ENCODE measurements at places on chromosomes 1 and 21.
A peak's percentile ranks its signal among the peaks of the same experiment; 100 is the strongest.

DNA sequence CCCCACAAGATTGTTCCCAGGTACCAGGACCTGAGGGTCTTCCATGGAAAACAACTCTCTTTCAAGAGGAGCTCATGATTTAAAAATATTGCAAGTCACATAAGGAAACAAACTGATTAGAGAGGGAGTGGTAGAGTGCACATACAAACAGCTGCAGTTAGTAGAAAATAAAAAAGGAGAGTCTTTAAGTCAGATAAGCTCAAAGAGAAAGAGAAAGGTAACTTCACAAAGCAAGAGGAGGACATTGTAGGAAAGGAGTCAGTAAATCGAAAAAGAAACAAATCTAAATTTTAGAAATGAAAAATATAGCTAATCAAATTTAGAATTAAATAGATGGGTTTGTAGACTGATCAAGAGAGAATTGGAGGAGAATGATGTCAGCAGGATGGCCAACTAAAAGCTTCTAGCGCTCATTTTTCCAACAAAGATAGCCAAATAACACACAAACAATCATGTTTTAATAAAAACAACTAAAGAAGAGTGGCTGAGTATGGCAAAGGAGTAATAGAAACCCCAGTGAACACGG lies 86.1 kb upstream of the CD53 start:
- DNase-seq: no peak

DNA sequence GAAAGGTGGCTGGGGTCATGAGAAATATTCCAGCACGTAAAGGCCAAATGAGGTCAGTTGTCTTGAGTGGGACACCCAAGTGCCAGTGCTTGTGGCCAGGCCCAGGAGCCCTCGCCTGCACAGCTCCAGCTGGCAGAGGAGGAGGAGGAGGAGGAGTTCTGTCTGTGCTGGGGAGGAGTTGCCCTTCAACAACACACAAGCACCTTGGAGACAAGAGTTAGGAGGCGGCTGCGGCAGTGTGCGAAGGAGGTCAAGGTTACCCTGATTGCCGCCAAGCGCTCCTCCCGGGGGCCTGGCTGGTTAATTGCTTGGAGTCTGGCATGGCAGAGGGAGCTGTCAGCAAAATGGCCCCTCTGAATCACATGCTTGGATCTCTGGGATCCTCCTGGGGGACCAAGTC lies 45.1 kb downstream of the GRIK3 start:
- DNase-seq: no peak

DNA sequence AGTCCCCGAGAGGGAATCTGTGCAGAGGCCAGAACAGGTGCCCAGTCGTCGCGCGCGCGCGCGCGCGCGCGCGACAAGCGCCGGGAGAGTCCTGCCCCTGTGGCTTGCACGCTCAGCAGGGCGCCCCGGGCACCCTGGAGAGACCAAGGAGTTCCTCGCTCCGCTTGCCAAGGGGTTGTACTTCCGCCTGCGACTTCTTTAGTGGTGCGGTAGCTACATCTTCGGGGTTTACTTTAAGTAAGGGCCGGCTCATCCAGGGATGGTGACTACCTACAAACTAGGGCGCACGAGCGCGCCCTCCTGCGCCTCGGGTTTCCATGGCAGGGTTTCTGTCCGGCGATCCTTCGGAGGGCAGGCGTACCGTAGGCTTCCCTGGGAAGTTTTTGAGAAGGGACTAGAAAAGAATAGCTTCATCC lies 1.4 kb downstream of the LHX4 start:
- peak; percentile 16 for DNase-seq

DNA sequence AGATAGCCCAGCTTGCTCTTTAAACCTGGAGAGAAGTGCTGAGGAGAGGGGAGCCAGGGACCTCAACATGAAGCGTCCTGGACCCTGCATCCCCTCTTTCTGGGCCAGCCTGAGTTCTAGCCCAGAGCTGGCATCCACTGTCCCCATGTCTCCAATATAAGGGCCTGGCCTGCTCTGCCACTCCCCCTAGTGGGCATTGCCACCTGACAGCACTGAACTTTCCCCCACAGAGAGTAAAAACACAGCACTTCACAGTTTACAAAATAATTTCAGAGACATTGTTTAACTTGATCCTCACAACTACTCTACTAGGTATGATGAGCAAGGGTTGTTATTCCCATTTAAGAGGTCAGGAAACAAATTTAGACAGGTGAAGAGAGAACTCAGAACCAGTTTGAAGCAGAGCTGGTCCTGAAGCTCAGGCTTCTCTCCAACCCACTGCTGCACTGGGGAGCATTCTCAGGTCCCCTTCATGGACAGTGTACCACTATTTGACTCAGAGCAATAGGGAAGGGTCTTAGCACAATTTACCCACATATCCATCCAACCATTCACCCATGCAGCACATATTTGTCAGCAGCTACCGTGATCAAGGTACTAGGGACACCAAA lies 151.2 kb downstream of the DMRTA2 start:
- peak; percentile 4 for DNase-seq

DNA sequence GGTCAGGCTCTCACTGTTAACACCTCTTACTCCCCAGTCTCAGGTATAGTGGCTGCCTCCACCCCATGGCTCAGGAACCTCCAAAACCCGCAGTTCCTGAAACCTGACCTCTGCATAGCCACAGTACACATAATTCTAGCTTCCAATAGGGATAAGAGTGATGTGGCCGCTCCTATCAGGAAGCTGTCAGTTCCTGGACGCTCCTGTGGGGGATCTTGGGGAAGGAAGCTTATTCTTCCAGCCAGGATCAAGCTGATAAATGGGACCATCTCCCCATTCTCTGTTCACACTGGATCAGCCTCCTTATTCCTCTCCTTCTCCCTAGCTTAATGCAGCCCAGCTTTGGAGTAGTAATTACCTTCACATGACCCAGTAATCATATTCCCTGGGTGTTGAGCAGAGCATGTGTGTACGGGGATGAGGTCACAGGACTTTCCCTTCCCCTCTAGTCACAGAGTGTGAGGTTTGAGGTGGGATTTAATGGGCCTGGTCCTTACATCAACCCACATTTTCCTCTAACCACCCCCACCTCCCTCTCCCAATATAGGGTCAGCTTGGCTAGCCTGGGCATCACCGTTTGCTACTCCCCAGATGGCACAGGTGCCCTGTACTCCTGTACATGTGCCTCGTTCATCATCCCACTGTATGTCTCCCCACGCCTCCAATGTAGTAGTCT lies 7.0 kb upstream of the POU3F1 start:
- DNase-seq: no peak

DNA sequence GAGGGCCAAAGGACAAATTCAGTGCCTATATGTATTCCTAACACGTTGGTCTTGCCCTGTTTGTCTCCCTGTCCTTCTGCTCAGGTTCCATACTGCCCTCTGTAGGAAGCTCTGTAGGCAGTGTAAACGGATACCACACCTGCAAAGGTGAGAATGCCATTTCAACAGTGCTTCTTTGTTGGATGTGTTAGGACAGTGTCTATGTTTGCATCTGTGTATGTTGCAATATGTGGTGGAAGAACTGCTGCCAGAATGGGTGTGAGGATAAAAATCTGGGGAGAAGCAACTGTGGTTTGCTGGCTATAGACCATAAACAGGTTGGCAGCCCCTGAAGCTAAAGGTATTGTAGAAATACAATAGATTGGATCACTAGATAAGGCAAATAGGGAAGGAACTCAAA lies 113.1 kb upstream of the BMP8A start:
- DNase-seq: no peak

DNA sequence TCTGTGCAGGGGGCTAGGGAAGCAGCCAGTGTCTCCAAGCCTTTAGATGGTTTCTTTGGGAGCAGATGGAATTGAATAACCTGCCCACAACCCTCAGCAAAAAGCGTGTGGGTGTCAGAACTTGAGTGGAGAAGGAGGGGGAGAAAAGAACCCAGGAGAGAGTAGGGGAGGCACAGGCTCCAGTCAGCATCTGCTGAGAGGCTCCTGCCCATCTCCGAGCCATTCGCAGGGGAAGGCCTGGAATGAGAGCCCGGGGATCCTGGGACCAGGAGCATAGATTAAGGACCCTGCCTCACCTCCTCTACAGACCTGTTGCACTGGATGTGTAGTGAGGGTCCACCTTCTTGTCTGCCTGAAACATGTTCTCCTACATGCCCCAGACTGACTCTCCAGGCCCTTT lies 16.3 kb downstream of the TMEM81 start:
- no peak for DNase-seq

GRCh38 chr1:209420276-209420675 lies 163.2 kb upstream of the CAMK1G start:
- no peak for DNase-seq

GRCh38 chr1:209703834-209704504 lies 677 bp upstream of the HSD11B1 start:
- DNase-seq: no peak

DNA sequence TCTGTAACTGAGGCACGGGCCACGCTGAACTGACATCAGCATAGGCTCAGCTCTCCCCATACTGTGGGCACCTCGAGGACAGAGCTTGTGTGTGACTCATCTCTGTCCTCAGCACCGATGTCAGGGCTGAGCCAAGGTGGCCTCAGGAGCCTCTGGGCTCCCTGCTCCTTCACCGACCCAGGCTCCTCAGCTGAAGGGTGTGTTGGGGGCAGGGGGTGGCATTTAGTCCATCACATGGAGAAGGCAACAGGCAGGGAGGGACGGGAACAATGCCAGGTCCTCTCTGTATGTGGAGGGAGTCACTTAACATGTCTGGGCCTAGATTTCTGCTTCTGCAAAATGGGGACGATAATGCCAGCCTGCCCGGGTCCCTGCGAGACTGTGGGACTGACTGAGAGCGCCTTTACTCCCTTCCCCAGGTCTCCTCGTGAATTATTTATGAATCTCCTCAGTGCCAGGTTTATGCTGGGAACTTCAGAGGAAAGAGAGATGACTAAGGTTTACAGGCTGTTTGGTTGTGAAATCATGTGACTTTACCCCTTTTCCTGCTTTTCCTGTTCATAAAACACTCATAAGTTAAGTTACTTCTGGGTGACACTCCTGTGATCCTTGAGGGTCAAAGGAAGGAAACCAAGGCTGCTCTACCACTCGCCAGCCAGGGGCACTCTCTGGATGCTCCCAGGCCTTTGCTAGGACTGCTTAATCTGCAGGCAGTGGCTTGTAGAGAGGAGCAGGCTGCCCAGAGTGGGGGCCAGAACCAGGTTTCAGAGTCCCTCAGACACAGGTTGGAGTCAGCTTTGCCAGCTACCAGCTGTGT lies 16.2 kb downstream of the TTC39A start:
- no peak for DNase-seq

DNA sequence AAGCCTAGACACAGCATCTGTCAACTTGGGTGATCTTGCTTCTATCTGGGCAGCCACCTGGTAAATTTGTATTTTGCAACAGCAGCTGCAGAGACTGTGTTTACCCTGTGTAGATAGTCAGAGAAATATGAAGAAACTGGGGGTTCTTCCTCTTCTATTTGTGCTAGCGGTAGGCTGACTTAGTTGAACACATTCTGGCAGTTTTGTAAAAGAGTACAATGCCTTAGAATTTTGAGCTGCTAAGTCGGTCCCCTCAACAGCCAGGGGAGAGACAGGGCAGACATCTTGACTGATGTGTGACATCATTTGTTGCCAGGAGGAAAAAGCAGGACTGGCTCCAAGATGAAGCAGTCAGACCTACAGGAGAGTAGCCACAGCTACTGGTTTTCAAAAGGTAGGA lies 53.7 kb downstream of the KCNJ6 start:
- DNase-seq: no peak

- DNase-seq: no peak
These were observed 112.4 kb upstream of the ZBTB40 start for GRCh38 chr1:22339237-22339636.

- DNase-seq: no peak
These were observed 85.9 kb upstream of the EDEM3 start for GRCh38 chr1:184840596-184840995.

DNA sequence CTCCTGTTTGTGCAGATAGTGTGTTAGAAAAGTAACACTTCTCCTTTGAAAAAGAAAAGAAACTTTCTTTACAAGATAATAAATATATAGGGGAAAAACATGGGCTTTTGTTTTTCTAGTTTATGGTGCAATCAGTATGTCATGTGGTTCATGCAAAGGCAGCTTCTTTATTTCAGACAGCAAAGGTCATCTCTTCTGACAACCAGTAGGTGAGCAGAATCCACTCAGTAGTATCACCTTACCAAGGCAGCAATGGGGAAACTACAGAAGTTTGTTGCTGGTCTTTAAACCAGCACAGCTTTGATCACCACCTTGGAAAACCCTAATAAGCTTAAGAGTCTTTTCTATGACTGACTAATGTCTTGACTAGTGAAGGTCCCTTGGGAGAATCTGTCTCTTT lies 13.0 kb upstream of the SAMSN1 start:
- no peak for DNase-seq

DNA sequence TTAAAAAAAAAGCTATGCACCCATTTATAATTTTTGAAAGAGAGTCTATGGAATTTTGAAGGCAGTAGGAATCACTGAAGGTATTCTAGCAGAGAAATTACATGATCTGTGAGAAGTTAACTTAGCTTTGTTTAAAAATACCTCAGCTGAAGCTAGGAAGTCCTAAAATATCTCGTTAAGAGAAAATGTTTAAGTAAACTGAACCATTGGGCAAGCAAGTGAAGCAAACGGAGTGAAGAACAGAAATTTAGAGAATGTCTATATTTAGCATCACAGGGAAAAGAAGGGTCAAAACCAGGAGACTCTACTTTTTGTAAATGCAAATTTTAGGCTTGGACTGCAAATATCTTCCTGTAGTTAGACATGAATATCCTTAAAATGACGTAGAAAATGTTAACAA lies 230.8 kb downstream of the HMCN1 start:
- DNase-seq: no peak

- no peak for DNase-seq
These were observed 112.1 kb downstream of the PHTF1 start for GRCh38 chr1:113647164-113647563.

GRCh38 chr1:181044449-181044966 lies 10.7 kb downstream of the MR1 start:
- DNase-seq: peak; percentile 13

DNA sequence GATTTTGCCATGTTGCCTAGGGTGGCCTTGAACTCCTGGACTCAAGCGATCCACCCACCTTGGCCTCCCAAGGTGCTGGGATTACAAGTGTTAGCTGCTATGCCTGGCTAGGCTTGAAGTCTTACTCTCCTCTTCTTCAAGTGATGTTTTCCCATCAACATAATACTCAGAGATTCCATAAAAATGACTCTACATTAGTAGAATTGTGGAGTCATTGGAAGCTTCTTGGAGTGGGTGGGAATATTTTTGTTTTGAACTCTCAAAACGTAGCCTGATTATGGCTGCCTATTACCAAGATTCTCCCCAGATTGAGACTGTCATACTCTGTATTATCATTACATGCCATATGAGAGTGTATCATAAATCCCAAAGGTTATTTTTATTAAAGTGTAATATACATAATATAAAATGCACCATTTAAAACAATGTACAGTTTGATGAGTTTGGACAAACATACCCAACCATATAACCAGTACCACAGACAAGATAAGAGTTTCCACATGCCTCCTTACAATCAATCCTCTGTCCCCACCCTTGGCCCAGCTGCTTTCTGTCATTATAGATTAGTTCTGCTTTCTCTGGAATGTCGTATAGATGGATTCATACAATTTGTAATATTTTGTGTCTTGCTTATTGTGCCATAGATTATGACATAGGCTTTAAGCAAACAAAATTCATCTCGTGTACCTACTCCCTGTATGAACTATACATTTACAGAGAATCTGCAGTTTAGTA lies 8.0 kb upstream of the DNM3 start:
- no peak for DNase-seq
